ENCODE measurements at places on chromosomes 7 and 10. TPM values are rescaled to one million over a fixed set of nuclear protein-coding genes. Genes with fewer than 3 reads are reported as not detected.

Gene BCL7B
- 59.2 TPM for total RNA-seq

Gene ZNF853
- not detected for total RNA-seq

Gene RNF133
- not detected for total RNA-seq

Gene SLC26A5
- total RNA-seq: not detected

Gene PRPS1L1
- not detected for total RNA-seq

Gene SLC16A9
- 2.1 TPM for total RNA-seq

Gene CAMK1D
- total RNA-seq: 0.24 TPM

Gene SEMA3A
- total RNA-seq: 1.4 TPM

Gene SPDYE1
- total RNA-seq: not detected

Gene VAX1
- not detected for total RNA-seq

Gene MMD2
- total RNA-seq: not detected

Gene PIK3CG
- 35.4 TPM for total RNA-seq

Gene PNLIPRP2
- total RNA-seq: 0.40 TPM

Measured in K562 (cell line).